ENCODE measurements at places on chromosomes 16 and 17.

DNA sequence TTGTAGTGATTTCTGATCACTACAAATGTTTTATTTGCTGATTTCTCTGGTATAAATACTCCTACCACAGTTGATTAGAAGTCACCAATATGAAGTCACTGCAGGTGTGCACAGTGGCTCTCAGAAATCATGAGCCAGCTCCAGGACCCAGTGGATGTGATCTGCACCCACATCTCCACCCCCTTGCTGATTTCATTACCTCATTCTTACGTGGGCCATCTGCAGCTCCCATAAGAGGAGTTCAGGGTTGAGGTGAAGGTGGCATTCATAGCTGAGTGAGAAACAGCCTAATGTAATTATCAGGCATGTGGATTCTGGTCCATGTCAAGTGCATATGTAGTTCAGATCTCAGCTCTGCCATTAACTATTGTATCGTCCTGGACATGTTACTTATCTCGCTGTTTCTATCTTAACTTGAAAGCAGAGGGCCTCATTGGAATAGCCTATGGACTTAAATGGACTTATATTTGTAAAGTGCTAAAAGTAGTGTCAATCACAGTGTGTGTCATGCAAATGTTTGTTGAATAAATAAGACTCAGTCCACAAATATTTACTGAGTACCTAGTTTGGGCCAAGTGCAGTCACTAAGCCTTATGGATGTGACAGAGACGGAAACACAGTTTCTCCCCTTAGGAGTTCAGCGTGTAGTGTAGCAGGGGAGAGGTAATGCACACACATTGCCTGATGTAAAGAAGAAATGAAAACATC lies 40.7 kb upstream of the ZKSCAN2 start:
- no peak for DNase-seq

- no peak for DNase-seq
Observed at GRCh38 chr17:13484020-13484419, 117.7 kb downstream of the HS3ST3A1 start.

DNA sequence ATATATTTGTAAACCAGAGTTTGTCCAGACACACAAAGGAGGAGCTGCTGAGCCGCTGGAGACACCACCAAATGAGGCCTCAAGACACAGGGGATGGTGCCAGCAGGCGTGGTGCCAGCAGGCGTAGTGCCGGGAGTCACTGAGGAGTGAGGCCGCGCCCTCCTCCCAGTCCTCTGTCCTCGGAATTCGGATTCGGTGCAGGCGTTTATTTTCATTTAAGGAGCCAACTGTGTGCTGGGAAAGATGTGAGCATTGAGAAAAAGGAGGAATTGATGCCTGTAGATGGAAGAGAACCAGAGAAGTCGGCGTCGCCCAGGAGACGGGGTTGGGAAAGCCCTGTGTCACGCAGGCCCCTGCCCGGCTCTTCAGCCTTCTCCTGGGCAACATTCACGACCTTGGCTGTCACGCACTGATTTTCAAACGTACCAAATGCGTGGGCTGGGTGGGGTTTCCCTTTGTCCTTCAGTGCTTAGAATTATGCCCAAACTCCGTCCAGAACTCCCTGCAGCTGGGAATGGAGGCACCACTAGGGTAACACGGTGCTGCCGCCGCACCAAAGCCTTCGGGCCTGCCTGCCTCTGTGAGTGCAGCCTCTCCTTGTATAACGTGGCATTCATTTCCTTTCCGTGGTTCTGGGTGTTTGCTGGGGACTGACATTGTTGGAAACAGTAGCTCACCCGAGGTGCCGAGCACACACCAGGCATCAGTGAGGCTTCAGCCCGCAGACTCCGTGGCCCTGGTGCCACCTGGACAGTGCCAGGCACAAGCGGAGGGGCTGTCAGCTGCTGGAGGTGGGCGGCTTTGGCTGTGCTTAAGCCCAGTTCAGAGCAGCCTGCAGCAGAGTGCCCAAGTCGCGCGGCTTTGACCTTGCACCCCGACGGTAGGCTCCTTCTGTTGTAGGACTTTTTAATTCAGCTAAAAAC lies 49.0 kb upstream of the CHMP6 start:
- no peak for DNase-seq

- DNase-seq, result no peak
Observed at GRCh38 chr16:51949282-51949681, 597.7 kb downstream of the TOX3 start.

DNA sequence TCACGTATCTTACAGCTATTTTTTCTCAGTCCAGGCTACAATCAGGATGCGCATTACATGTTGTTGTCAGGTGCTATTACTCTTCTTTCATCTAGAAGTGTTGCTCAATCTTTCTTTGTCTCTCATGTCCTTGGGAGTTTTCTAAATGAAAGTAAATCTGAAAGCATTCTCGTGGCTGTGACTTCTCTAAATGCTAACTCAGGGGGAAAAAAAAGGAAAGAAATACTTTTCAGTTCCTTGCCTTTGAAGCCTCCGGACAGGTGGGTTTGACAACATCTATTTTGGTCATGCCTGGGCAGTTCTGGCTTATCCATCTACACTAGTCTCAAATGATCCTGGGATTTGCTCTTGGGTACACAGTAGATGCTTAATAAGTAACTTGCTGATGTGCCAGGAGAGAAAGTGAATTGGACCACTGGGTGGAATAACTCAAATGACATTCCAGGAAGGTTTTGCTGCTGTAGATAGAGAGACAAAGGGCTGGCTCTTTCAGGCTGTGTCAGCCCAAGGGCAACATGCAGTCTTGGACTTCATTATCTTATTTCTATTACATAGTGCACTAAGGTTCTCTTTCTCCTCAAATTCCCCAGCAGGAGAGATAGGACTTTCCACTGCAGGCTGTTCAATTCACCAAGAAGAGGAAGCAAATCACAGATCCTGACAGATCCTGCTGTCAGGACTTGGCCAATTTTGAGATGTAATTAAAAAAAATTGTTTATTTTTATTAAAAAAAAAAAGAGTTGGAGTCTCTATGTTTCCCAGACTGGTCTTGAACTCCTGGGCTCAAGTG lies 63.6 kb upstream of the NFAT5 start:
- DNase-seq, result no peak

DNA sequence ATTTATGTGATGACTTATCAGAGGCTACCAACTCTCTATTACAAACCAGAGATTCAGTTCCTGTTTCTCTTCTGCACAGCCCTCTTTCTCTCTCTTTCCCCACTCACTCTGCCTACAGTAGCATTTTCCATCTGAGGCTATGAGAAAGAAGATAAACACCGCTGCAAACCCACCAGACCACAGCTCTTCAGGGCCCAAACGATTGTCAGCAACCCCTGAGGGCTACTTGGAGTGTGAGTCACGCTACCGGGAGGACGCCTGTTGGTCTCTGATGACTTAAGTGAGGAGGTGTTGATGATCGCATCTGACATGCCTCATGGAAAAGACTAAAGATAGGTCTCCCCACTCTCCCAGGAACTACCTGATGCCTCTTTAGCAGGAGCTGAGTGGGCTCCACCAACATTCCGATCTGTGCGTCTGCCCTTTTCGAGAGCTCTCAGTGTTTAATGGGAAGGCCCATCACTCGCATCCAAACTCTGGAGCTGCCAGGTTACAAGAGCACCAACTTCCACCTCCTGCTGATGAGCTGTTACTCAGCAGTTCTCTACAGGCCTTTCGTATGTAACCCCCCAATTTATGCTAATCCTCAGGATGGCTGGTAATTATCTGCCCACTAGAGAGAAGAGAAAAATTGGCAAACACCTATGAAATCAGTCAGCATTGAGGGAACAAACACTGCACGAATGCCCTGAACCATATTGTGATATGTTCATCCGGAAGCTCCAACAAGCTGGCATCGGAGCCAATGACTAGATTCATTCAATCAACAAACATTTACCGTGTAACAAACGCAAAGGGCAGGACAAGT lies 9.2 kb downstream of the GRIN2A start:
- no peak for DNase-seq

- no peak for DNase-seq
Observed at GRCh38 chr16:46894036-46894672, 10.0 kb downstream of the GPT2 start.

DNA sequence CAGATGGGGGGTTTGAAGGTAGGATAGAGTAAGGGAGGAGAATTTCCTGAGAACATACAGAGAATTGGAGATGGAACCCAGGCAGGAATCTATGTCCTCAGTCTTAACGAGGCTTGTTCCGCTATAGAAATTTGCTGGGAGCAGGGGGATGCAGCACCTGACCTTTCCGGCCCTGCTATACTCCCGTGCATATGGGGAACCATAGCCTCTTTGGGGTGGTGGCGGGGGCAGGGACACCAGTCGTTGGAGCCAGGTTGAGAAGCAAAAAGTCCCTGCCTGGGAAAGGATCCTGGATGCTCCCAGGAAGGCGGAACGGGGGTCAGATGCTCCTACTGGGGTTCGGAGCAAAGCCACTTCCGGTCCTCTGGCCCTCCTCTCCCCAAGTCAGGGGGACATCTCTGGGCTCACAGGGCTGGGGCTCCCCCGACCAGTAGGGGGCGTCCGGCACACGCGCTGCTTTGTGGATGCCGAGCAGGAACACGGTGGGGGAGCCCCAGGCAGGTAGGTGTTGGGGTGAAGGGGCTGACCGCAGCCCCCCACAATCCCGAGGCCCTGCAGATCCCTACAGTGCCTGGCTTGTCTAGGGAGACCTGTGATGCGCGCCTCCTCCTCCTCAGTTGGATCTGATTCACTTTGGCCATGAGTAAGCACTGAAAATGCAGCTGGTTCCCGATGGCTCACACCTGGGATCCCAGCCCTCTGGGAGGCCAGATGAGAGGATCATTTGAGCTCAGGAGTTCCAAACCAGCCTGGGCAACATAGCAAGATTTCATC lies 15.5 kb upstream of the TFAP4 start:
- peak; percentile 82 for DNase-seq

- no peak for DNase-seq
Observed at GRCh38 chr16:75758215-75758614, 31.9 kb upstream of the CPHXL start.

- DNase-seq, result peak; percentile 16
Observed at GRCh38 chr17:40062329-40063186, at the start of gene THRA. Gene THRA (plus strand): TSS chr17:40062965. CDS start chr17:40074489, 11,524 bp downstream.

GRCh38 chr16:19502395-19503131 lies 19.3 kb downstream of the GDE1 start:
- DNase-seq, result no peak

GRCh38 chr16:12291989-12292759 lies 315.6 kb downstream of the SNX29 start:
- no peak for DNase-seq

GRCh38 chr16:28880589-28880915 lies 2.3 kb downstream of the ATP2A1 start:
- no peak for DNase-seq

- DNase-seq, result no peak
Observed at GRCh38 chr16:15644267-15644961, 1.5 kb upstream of the MARF1 start.

- DNase-seq, result no peak
Observed at GRCh38 chr17:34173241-34173640, 81.8 kb upstream of the CCL2 start.

DNA sequence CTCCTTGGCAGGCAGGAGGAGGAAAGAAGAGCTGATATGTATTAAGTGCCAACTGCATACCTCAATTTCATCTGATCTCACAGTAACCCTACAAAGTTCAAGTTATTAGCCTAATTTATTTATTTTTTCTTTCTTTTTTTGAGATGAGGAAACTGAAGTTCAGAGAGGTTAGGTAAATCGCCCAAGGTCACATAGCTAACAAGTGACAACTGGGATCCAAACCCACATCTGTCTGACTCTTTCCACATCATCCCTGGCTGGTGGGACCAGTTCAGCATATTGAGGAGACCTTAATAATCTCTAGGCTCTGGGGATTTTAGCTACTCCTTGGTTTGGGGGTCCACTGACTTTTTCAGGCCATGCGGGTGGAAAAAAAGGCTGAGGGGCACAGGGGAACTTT lies 60.9 kb downstream of the CYB5B start:
- no peak for DNase-seq

GRCh38 chr16:11066261-11066870 lies 122.0 kb downstream of the CLEC16A start:
- DNase-seq, result no peak

Measured in activated naive CD4-positive, alpha-beta T cell (primary cell).